ENCODE measurements at places on chromosomes 11 and 22.
A peak's percentile ranks its signal among the peaks of the same experiment; 100 is the strongest.

GRCh38 chr11:79094616-79095015 lies 346.2 kb downstream of the TENM4 start:
- no peak for DNase-seq

DNA sequence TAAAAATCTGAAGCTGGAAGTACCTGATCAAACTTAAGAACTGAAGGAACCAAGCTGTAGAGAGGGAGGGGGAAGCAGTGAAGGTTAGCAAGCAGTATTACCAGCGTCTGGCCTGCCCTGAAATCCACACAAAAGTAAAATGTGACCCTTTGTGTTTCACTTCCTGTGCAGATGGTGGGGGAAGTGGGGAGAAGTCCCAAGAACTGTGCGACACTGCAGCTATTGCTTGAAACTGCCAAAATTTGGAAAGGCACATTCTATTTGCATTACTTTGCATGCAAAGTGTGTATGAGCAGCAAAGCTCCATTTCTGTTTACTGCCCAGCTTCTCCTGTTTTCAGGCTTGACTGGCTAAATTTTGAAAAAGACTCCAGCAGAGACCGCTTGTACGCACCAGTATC lies 72.1 kb upstream of the BMAL1 start:
- DNase-seq = no peak

DNA sequence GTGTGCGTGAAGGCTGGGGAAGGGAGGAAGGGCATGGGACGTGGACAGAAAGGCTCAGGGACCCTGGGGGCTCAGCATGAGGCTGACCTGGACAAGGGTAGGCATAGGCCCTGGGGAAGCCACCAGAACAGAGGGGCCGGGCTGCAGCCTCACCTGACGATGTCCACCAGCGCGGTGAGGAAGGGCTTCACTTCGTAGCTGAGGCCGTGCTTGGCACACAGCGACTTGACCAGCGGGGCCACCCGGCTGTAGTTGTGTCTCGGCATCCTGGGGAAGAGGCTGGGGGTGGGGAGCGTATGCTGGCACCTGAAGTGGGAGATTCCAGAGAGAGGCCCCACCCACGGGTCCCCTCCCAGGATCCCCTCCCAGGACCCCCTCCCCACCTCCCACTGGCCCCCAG lies 15.6 kb downstream of the FADS3 start:
- no peak for DNase-seq

DNA sequence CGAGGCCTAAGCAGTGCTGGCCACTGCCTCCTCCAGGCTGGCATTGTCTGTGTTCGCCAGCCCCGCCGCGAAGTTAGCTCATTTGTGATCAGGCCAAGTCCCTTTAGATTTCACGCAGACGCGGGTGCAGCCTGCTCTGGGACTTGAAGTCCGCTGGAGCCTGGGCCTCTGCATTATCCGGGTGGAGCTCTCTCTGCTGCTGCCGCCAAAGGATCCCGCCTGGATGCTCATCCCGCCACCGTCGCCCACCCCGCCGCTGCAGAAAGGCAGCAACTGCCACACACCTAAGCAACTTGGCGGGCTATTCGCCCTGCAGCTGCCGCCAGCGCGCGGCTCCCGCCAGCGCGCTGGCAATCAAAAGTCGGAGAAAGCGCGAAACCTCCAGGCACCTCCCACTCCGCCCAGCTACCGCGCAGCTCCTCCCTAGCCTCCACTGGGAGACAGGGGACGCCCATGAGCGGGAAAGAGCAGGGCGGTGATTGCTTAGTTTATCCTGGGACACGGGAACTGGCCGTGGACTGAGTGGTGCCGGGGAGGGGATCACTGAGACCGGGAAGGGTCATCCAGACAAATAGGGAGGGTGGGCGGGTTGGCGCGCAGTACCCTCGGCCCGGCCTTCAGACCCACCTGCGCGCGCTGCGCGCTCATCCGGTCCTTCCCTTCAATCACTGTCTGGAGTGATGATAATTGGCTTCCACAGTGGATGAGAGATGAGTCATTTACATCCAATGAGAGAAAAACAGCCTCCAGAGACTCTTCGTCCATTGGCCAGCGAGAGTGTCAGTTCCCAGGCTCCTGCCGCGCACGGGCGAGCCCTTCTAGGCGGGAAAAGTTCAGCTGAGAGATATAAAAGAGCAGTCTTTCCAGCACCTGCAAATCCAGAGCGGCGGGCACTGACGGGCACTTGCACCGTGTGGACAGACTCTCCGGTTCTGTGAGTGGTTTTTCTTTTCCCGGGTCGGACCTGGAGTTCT lies at the start of gene FAM111B:
FAM111B (plus strand) TSS at position 875 of the 974 bp plus-strand sequence. CDS start 2,389 bp downstream, outside the sequence.
- DNase-seq = peak; percentile 92
